Thyroid gland (tissue), 4 donors: ENCODE measurements at places on chromosomes 16 and 17.

DNA sequence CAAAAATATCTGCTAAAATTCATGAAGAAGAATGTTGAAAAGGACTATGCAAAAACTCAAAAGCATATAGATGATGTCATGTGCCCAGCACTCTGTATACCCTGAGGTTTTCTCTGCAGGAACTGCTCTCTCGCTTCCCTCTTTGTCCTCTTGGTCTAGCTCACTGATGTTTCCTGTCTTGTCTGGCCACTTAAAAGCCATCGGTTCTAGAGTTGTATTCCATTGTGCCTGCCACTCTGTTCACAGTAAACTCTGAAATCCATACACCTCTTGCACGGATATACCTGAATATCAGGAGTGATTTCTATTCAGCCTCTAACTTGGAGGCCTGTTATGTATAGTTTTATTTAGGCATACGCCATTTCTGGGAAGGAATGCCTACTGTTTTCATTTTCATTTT is 101.0 kb upstream of the CNTNAP4 start:
- DNase-seq, result no peak

DNA sequence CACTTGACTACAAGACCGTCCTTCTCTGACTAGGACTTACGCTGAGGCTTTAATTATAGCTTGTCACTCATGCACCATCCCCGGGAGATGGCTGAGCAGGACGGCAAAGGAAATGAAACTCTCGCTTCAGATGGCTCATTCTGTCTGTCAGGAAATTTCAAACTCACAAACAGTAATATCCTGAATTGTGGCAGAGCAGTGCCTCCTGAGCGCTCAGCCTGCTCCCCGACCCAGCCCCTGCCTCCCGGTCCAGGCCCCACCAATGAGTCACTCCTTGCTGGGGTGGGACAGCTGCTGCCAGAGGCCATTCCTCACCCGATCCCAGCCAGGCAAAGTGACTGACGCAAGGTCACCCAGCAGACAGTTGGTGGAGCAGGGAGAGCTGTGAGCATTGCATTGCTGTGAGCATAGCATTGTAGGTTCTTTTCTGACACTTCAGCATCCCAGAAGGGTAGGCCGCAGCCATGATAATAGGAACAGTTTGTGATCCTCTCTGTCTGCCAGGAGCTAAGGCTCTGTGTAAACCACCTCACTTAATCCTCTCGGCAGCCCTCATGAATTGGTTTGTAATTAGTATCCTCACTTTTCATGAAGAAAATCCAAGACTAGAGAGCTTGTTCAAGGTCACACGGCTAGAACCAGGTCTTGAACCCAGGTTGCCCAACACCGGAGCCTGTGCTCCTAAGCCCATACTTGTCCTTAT is 20.9 kb downstream of the CCDC182 start:
- DNase-seq, result no peak

DNA sequence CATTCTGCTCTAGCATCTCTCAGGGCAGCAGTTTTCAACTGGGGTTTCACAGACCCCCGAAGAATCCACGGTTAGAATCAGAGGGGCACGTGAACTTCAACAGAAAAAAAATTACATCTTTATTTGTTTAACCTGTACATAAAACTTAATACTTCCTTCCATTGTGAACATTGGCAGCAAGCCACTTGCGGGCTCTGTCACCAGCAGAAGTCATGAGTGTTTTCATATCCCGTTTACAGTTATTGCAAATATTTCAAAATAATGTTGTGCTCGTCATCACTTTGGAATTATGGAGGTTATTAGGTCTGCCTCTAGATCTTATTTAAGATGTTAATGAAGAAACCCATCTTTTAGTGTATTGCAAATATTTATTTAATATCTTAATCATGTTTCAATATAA is 109.8 kb downstream of the SDR42E1 start:
- peak; percentile 28 for DNase-seq

DNA sequence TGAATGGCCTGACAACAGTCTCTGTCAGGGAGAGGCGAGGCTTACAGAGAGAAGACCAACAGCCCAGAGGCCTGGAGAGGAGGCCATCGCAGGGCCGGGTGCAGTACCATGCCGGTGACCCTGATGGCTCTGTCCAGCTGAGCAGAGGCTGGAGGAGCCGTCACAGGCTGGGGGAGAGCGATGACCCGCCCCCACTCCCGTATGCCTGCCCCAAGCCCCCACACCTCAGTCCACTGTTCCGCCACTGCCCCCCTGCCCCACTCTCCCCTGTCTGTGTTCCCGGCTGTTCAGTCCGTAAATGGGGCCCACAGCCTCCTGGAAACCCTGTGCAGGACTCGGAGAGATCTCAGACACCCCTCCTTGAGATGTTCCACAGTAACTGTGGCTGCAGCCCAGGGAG is 12.8 kb upstream of the FAM83G start:
- DNase-seq, result no peak

DNA sequence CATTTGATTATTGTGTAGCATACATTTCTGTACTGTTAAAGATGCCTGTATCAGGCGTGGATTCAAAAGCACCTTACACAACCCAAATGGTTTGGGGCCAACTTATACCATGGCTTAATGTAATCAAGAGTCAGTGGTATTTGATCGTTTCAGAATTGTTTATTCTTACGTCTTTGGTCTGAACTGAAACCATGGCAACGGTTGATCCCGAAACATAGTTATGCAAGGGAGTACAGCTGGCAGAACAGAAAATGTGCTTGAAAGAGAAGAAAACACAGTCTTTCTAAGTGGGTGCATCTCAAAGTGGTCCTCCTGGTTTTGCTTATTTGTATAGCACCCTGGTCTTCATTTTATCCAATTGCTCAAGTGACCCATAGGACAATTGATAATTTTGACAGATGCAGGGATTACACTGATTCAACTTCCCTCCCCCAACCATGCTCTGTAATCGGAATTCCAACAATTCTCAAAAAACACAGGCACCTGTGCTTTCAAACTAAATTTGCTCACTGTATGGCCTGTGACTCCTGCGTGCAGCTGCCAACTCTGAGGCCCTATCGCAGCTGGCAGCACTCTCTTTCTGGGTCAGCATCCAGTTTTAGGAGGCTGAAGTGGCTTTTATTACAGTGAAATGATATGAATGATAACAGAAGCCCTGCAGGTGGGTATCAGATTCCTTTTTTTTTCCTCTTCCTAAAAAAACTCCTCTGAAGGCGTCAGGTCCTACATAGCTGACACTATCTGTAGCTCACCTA is 77.0 kb upstream of the AXIN2 start:
- peak; percentile 72 for DNase-seq

GRCh38 chr17:48882272-48882671 is 10.3 kb upstream of the ATP5MC1 start:
- DNase-seq, result no peak

- no peak for DNase-seq
Measured at GRCh38 chr17:41382394-41382793, 288 bp upstream of the KRT34 start.

DNA sequence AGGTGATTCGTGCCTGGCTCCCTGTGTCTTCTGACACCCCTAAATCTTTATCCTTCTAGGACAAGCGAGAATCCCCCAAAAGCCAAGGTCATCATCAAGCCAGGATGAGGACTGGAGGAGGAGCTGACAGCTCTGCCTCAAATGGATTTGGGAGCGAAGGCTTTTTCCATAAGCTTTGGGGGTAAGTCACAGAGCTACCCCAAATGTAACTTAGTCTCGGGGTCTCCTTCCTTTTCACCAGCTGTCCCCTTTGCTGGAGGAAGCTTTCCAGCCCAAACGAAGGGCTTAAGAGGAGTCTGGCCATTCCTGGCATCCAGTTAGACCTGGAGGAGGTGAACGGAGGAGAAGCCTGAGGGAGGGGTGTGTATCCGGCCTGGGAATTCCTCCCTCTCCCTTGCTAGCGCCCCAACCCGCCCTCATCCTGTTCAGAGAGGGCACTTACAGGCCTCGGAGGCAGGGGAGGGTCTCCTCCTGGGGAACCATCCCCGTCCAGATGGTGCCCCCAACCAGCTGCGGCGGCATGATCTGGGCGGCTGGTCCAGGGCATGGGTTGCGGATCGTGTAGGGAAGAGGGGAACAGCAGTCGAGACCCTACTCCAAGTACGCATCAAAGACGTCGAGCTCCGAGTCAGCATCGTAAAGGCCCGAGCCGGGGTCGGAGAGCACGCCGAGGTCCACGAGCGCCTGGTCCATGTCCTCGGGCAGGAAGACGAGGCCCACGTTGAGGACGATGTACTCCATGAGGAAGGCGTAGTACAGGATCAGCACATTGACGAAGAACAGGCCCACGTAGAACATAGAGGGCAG is 938 bp downstream of the DEXI start:
- DNase-seq, result no peak
